T-helper 22 cell (primary cell): ENCODE measurements at places on chromosomes 4 and X.

DNA sequence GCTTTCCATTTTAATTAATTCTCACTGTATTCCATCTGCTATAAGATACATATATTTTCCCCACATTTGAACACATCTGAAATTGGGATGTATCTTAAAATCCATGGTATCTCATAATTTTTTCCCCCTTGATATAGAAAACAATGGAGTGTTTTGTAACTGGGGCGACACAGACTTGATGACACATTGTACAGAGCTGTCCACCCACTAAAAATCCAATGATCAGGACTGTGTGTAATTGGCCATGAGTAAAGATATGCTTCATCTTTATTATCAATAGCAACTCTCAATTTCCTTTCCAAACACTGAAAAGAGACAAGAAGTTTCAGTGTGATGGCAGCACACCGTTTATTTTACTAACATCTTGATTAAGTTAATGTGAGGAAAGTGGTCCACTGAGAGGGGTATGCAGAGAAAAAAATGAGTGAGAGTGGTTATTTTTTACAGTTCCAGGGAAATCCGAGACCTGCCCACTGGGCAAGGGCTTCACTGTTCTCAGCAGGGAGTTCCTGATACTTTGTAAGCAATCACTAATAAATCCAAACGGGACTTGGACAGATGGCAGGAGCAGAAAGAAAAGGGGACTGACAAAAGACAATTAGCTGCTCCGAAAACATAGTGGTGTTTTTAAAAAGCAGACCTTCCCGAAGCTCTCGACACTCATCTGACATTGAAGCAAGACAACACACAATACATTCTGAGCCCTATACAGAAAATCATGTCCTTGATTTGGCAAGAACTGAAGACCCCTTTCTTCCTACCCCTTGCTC, 149.4 kb downstream of the TSPAN5 start:
- DNase-seq = no peak

- no peak for DNase-seq
These were observed 35.3 kb downstream of the RBPJ start for GRCh38 chr4:26356081-26356501.

GRCh38 chr4:176064539-176064938, 1.1 kb upstream of the WDR17 start:
- DNase-seq = no peak

- no peak for DNase-seq
These were observed 41.8 kb downstream of the RPS6KA3 start for GRCh38 chrX:20224814-20225487.

DNA sequence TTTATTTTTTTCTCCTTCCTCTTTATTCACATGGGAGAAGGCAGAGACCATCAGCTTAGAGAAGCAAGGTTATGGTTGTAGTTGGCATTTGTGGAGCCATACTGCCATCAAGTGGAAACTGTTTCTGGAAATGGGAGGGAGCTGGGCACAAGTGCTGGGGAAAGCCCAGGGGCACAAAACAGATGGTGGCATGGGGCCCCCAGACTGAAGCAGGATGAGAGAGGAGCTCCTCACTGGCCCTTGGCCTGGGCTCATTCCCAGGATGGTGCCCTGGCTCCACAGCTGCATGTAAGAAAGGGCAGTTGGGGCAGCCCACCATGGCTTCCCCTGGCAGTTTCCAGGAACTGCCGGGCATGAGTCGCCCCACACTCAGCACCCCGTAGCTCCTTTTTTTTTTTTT, 59.2 kb downstream of the NBDY start:
- no peak for DNase-seq

DNA sequence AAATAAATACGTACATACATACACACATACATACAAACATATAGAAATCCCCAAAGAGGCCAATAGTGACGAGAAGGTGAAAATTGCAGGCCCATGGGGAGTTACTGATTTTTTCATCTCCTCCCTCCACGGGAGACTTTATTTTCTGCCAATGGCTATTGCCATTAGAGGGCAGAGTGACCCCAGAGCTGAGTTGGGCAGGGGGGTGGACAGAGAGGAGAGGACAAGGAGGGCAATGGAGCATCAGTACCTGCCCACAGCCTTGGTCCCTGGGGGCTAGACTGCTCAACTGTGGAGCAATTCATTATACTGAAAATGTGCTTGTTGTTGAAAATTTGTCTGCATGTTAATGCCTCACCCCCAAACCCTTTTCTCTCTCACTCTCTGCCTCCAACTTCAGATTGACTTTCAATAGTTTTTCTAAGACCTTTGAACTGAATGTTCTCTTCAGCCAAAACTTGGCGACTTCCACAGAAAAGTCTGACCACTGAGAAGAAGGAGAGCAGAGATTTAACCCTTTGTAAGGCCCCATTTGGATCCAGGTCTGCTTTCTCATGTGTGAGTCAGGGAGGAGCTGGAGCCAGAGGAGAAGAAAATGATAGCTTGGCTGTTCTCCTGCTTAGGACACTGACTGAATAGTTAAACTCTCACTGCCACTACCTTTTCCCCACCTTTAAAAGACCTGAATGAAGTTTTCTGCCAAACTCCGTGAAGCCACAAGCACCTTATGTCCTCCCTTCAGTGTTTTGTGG, 180.7 kb downstream of the AR start:
- DNase-seq = no peak

GRCh38 chr4:184356366-184356765, 118.0 kb downstream of the IRF2 start:
- DNase-seq = no peak

GRCh38 chr4:48654015-48654664, 125.9 kb downstream of the FRYL start:
- no peak for DNase-seq

GRCh38 chr4:337932-338758, 531 bp downstream of the ZNF141 start:
- no peak for DNase-seq

DNA sequence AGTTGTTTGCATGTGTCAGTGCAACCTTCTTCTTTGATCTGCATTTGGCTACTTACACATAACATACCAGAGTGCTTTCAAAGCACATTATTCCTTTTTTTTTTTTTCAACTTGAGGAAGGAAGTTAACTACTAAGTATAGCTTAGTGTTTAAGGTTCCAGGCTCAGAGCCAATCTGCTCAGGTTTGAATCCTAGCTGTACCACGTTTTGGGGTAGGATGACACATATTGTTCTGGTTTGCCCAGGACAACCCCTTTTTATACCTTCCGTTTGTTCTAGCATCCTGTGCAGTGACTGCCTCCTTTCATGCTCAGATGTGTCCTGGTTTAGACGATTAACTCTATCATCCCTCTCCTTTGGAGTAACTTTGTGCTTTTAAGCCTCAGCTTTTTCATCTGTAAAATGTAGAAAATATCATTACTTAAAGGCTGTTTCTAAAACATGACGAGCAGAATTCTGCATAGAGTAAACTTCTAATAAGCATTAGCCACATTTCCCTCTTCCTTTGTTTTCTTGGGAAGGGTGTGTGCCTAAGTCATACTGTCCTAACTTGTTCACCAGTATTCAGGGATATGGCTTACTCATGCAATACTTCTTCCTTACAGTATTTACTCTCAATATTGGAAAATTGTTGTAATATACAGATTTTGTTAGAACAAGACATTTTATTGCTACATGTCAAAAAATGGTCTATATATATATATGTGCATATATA, 281.3 kb downstream of the C4orf33 start:
- DNase-seq = no peak

DNA sequence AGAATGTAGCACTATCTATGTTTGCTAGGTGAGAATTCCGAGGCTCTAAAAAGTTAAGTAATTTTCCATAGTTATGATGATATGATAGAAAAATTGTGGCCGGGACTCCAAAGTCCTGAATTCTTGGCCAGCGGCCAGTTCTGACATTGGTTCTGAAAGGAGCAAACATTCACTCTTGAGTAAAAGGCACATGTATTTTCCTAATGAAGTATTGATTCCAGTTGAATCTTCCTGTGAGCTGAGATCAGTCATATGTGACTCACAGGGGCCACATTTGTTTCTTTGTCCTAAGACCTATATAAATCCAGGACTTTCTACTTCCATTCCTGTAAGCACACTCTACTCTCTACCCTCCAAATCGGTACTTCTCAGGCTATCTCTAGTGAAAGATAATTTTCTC, 349.9 kb downstream of the BMPR1B start:
- DNase-seq = no peak
